Gastroesophageal sphincter (tissue), 4 donors: ENCODE measurements at places on chromosomes 5 and 9. TPM values are rescaled to one million over a fixed set of nuclear protein-coding genes. Genes with fewer than 3 reads are reported as not detected.

DRD1 gene
- total RNA-seq, result 0.13 TPM

DNA sequence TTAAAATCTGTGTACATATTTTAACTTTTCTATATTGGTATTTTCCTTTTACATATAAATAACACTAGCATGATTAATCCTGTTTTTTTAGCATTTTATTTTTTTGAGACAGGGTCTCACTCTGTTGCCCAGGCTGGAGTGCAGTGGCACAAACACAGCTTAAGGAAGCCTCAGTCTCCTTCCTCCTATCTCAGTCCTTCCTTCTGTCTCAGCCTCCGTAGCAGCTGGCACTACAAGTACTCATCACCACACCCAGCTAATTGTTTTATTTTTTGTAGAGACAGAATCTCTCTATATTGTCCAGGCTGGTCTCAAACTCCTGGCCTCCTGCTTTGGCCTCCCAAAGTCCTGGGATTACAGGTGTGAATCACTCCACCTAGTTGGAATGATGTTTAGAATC is 1.5 kb upstream of the C5orf24 start:
- ATAC-seq, result no peak

- ATAC-seq, result no peak
These were observed 141.1 kb upstream of the SLC12A2 start for GRCh38 chr5:127942246-127943060.

DNA sequence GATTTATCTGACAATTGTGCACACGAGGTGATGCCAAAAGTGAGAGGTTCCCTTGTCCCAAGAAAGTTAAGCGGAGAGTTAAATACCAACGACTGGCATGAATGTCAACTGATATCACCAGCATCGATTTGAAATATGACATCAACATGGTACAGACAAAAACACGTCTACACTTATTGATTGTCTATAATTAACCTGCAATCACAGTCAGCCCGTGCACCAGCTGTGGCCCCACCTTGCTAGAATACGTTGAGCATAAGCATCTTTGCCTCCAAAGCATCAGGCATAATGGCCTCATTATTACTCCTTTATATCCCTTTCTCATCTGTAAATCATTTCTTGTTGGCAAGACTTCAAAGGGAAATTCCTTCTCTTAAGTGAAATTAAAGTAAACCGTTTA is 625.4 kb downstream of the IRX1 start:
- ATAC-seq, result no peak

GRCh38 chr5:157481265-157481664 is 21.3 kb downstream of the NIPAL4 start:
- no peak for ATAC-seq

- ATAC-seq, result no peak
These were observed 997 bp upstream of the RNF130 start for GRCh38 chr5:180072556-180072955.

DNA sequence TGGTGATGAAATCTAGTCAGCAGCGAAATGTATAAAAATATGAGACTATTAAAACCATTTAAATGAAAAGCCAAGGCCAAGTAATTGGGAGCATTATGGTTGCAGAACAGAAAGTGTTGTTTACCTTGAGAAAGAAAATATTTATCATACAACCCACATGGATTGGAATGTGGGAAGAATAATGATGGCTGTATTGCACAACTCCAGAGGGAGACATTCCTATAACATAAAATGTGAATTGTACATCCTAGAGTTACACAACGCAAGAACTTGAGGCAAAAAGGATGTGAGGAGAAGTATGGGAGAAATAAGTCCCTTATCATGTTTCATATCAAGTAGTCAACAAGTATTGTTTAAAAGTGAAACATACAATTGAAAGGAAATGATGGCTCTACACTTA is 1014.0 kb upstream of the SEMA6A start:
- ATAC-seq, result no peak
